ENCODE measurements at places on chromosomes 16 and 17. TPM values are rescaled to one million over a fixed set of nuclear protein-coding genes. Genes with fewer than 3 reads are reported as not detected.
A peak's percentile ranks its signal among the peaks of the same experiment; 100 is the strongest.

Gene PYY
- total RNA-seq: not detected

Gene SPATA32
- total RNA-seq: not detected

GRCh38 chr17:1577182-1577581 lies 14.6 kb upstream of the PITPNA start:
- peak; percentile 95 for DNase-seq

- peak; percentile 87 for DNase-seq
Observed at GRCh38 chr17:83185023-83186002, 105.9 kb downstream of the METRNL start.

- no peak for DNase-seq
Observed at GRCh38 chr16:50316102-50316847, 49.9 kb downstream of the ADCY7 start.
